ENCODE measurements at places on chromosomes 7 and 10.

GRCh38 chr10:34489973-34490745 is 324.9 kb downstream of the PARD3 start:
- DNase-seq = peak; percentile 34

DNA sequence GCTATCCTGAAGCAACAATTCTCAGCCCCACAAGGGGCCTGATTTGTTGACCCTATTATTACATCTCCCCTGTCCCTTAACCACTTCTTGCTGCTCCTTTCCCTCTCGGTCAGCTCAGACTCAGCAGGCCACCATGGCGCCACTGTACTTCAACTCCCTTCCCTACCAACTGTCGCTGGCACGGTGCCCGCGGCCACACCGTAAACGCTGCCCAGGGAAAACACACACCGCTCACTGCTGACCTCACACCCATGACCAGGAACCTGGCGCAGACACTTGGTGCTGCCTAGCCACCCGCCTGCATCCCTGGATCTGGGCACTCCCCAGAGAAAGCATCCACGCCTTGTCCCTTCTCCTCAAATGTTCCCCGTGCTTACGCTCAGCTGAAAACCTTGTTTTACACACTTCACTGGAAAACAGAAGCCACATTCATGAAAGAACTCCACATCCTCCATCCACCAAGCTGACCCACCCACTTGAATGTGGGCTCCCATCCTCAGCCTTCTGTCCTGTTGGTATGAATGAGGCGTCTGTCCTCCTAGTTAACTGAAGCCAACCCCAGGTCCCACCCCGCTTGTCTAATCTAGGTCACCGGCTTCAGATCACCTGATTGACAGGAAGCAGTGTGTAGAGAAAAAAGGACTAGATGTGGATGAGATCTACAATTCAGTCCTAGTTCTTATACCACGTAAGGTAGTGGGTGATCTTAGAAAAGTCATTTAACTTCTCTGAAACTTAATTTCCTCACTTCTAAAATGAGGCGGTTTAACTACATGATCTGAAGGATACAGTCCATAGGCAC is 28.5 kb upstream of the CRYGN start:
- DNase-seq = no peak

DNA sequence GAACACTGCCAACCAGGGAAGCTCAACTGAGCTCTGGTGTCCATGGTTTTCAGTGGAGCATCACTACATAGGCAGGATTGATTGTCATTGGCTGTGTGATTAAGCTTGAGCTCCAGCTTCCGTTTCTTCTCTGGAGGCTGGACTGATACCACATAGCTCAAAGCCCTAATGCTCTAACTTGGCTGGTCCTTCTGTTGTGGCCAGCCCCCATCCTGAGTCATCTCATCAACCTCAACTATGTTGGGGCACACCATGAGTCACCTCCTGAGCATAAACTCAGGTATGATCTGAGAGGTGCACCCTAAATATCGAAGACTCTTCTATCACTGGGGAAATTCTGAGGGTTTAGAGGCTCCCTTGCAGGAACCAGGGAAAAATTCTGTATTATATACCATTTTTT is 114.5 kb upstream of the INHBA start:
- DNase-seq = no peak

DNA sequence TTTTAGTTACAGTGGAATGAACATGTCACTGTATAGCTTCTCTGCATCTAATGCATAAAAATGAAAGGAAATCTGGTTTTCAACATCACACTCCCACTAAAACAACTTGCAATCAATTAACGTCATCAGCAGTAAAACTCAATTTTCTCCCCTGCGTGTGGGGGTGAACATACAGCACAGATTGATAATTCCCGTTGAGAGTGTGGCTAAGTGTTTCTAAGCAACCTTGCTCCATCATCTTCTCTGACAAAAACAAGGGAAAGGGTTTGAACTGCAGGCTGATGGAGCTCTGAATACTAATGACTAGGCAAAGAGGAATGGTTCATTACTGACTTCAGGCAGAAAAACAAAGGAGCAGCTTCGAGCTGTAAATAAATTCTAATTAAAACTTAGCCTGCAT is 238.3 kb downstream of the PARD3 start:
- no peak for DNase-seq
